ENCODE measurements at places on chromosomes 11 and 22. TPM values are rescaled to one million over a fixed set of nuclear protein-coding genes. Genes with fewer than 3 reads are reported as not detected.

The OR51G2 gene
- not detected for total RNA-seq

The TRPC6 gene
- total RNA-seq = not detected

The NNMT gene
- total RNA-seq = 2,593 TPM

The PHLDA2 gene
- total RNA-seq = 4.9 TPM

The DLG2 gene
- total RNA-seq = 0.85 TPM

The TSG101 gene
- 95.5 TPM for total RNA-seq

The CBLIF gene
- total RNA-seq = not detected

The CYB5R3 gene
- 21.9 TPM for total RNA-seq

The MRGPRE gene
- not detected for total RNA-seq

The MYOD1 gene
- total RNA-seq = not detected

The CDCA5 gene
- total RNA-seq = 1.1 TPM

The BIRC3 gene
- 130 TPM for total RNA-seq

The WNT11 gene
- not detected for total RNA-seq

The KRTAP5-7 gene
- total RNA-seq = not detected

The IFITM10 gene
- total RNA-seq = 0.80 TPM

The SYT8 gene
- not detected for total RNA-seq

The OLFML1 gene
- not detected for total RNA-seq

The GLYATL2 gene
- total RNA-seq = 0.20 TPM

The TEX12 gene
- not detected for total RNA-seq

The PLAAT3 gene
- total RNA-seq = 50.6 TPM

The SERHL2 gene
- 1.2 TPM for total RNA-seq

The DEFB131B gene
- not detected for total RNA-seq

The TEAD1 gene
- 170 TPM for total RNA-seq

The C11orf54 gene
- total RNA-seq = 61.6 TPM

The DNAJB7 gene
- not detected for total RNA-seq

The SELENOH gene
- 48.1 TPM for total RNA-seq

The CD3G gene
- not detected for total RNA-seq

The ZNF215 gene
- 5.4 TPM for total RNA-seq

The SMC1B gene
- not detected for total RNA-seq

The SLC29A2 gene
- 5.3 TPM for total RNA-seq

The TRPM5 gene
- not detected for total RNA-seq

The OR8G1 gene
- not detected for total RNA-seq

The VWCE gene
- total RNA-seq = 4.5 TPM

The SLC6A5 gene
- not detected for total RNA-seq

The SCGB1D2 gene
- total RNA-seq = not detected

The CHRM1 gene
- not detected for total RNA-seq

The CASP1 gene
- 8.3 TPM for total RNA-seq

The KRTAP5-1 gene
- total RNA-seq = not detected

The SEPTIN3 gene
- total RNA-seq = 0.05 TPM

The ACTN3 gene
- total RNA-seq = not detected

The TP53I11 gene
- total RNA-seq = 4.9 TPM

The ZNF280B gene
- 1.9 TPM for total RNA-seq

The FLRT1 gene
- total RNA-seq = not detected

The ROM1 gene
- total RNA-seq = 2.5 TPM

The CRYBB2 gene
- total RNA-seq = not detected

The POU2AF2 gene
- not detected for total RNA-seq

The CEP126 gene
- 3.8 TPM for total RNA-seq

The ACER3 gene
- total RNA-seq = 15.1 TPM

The HEPN1 gene
- total RNA-seq = not detected

The NUP50 gene
- 47.4 TPM for total RNA-seq

The GDPD4 gene
- total RNA-seq = not detected

The PDGFB gene
- total RNA-seq = 66.9 TPM

The KCNK4 gene
- not detected for total RNA-seq

The RGL4 gene
- total RNA-seq = not detected

Data from renal cortical epithelial cell (primary cell).